ENCODE measurements at places on chromosomes 1 and 21. TPM values are rescaled to one million over a fixed set of nuclear protein-coding genes. Genes with fewer than 3 reads are reported as not detected.

Gene TLR5
- 1.9 TPM for total RNA-seq

Gene GPR52
- 1.4 TPM for total RNA-seq

Gene CD164L2
- total RNA-seq, result not detected

Gene TMEM52
- total RNA-seq, result not detected

Gene GBP1
- 42.7 TPM for total RNA-seq

Gene OR2T2
- total RNA-seq, result not detected

Gene NBPF1
- 48.1 TPM for total RNA-seq

Gene MAP3K7CL
- 13.1 TPM for total RNA-seq

Gene OR2L3
- not detected for total RNA-seq

Data from naive thymus-derived CD8-positive, alpha-beta T cell (primary cell).